Thoracic aorta endothelial cell (primary cell): ENCODE measurements at places on chromosomes 2 and 18. TPM values are rescaled to one million over a fixed set of nuclear protein-coding genes. Genes with fewer than 3 reads are reported as not detected.

Gene LBH
- total RNA-seq = 2.1 and 5.2 TPM in 2 replicates

Gene SULT1C4
- 4.7 and 8.0 TPM in 2 replicates for total RNA-seq

Gene POTEC
- not detected in 2 replicates for total RNA-seq

Gene CLIP4
- 44.9 and 49.9 TPM in 2 replicates for total RNA-seq

Gene C2orf81
- total RNA-seq = 0.40 and 0.50 TPM in 2 replicates

Gene C1QL2
- not detected in 2 replicates for total RNA-seq

Gene SAG
- total RNA-seq = not detected in 2 replicates

Gene GAL3ST2
- not detected in 2 replicates for total RNA-seq

Gene ELOA2
- total RNA-seq = not detected in 2 replicates

Gene KCNS3
- total RNA-seq = 0.53 and 3.0 TPM in 2 replicates

Gene AGAP1
- 14.6 and 17.6 TPM in 2 replicates for total RNA-seq

Gene CHRNA1
- total RNA-seq = 0.07 and 1.2 TPM in 2 replicates

Gene HOXD13
- total RNA-seq = not detected in 2 replicates

Gene RNF138
- 42.8 and 53.1 TPM in 2 replicates for total RNA-seq

Gene SLC11A1
- 0.13 TPM in 1 of 2 replicates, not detected in the other for total RNA-seq

Gene MOGAT1
- total RNA-seq = not detected in 2 replicates

Gene OTOS
- not detected in 2 replicates for total RNA-seq

Gene FAM161A
- total RNA-seq = 4.1 and 4.8 TPM in 2 replicates

Gene CAVIN2
- total RNA-seq = 163 and 168 TPM in 2 replicates

Gene GTF3C2
- total RNA-seq = 45.1 and 51.3 TPM in 2 replicates

Gene CDCA7
- total RNA-seq = 22.7 and 31.7 TPM in 2 replicates

Gene OTX1
- 0.27 and 0.36 TPM in 2 replicates for total RNA-seq

Gene KCNE4
- total RNA-seq = under 0.01 TPM in 2 replicates

Gene NT5DC4
- not detected in 2 replicates for total RNA-seq

Gene FOXI3
- total RNA-seq = not detected in 2 replicates

Gene CCDC74B
- total RNA-seq = 0.66 and 0.86 TPM in 2 replicates

Gene ASXL3
- 0.14 and 0.66 TPM in 2 replicates for total RNA-seq

Gene ZBTB7C
- total RNA-seq = under 0.01 TPM in 1 of 2 replicates, not detected in the other

Gene LRRTM4
- not detected in 2 replicates for total RNA-seq

Gene HOXD12
- total RNA-seq = not detected in 2 replicates

Gene CDH2
- total RNA-seq = 13.3 and 42.4 TPM in 2 replicates
